ENCODE measurements at places on chromosomes 12 and 14.

- DNase-seq = no peak
These were observed 63.9 kb upstream of the PTGR2 start for GRCh38 chr14:73787486-73788316.

GRCh38 chr12:58395470-58395869 lies 454.1 kb downstream of the ATP23 start:
- no peak for DNase-seq

DNA sequence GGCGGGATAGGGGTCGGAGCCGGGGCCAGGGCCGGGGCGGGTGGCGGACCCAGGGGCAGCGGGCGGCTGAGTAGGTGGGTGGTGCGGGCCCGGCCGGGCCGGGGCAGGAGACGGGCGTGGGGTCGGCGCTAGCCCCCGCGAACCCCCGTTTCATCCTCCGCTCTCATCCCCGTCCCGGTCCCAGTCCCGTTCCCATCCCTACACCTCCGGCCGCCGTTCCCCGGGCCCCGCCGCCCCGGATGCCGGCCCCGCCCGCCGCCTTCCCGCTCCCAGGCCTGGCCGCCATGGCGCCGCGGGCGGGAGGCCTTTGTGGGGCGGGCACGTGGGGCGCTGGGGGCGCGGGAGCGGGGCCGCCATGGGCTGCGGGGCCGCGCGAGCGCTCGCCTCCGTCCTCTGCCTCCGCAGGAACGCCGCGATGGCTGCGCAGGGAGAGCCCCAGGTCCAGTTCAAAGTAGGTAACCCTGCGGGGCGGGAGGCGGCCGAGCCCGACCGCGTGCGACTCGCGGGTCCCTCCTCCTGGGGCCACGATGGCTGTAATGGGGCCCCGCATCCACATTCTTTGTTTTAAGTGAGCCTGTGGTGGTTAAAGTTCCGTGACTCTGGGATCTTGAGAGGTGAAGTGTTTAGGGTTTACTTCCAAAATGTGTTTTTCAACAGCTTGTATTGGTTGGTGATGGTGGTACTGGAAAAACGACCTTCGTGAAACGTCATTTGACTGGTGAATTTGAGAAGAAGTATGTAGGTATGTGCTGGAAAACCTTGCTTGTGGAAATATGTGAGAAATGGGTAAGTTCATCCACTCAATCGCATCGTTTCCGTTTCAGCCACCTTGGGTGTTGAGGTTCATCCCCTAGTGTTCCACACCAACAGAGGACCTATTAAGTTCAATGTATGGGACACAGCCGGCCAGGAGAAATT lies 572 bp downstream of the RAN start:
- DNase-seq = no peak

DNA sequence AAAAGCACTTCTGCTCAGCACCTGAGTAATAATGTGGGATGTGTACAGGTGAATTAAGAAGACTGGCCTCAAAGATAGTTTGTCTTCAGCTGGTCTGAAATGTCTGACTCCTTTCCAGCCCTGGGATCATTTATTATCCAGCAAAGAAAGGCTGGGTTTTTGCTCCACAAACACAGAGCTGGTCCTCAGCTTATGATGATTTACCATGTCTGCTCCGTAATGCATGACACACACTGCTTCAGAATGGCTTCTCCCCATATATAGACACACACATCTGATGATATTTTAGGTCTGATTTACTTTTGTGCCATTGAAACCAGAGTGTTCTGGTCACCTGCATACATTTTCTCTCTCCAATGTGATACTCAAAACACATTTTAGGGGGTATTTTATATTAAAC lies 225.0 kb downstream of the SLC25A21 start:
- DNase-seq = no peak

- no peak for DNase-seq
These were observed 43.1 kb upstream of the KRR1 start for GRCh38 chr12:75554556-75554880.

GRCh38 chr14:32709027-32709426 lies 229.7 kb upstream of the NPAS3 start:
- DNase-seq = no peak

DNA sequence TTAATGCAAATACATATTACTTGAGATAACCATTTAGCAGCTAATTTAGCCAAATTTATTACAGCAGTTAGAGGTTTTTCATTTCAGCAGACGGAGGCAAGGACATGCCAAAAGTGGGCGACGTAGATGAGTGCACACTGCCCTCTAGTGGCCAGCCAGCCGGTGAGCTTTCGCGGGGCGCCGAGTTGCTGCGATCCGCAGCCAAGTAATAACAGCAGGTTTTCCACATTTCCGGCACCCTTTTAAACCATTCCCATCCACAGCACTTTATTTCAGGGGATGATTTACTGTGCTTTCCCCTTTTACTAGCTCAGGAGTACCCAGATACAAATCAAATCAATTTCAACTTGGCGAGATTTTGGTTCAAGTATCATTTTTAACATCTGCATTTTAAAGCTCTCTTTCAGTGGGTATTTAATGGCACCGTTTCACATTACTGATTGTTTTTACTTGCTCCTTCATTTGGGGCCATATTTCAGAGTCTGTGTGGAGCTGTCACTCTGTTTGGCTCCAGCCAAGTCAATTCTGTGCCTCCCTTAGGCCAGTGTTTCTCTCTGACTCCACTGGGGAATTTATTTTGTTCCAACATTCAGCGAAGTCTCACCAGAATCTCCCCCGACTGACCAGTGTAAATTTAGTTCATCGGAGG lies 158.0 kb downstream of the EGLN3 start:
- peak; percentile 49 for DNase-seq

DNA sequence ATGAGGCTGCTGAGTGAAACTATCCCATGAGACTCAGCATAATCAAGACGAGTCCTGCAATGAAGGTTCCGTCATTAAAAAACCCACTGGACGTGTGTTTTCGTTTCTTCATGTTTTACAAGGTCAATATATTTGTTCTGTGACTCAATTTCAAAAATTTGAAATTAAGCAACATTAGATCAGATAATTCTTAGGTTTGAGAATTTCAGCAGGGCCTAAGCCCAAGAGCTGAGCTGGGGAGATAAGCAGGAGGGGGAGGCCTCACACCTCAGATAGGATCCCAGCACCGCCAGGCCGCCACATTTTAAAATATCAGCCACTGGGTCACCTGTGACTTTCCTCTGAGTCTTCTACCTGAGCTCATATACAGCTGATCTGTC lies 13.3 kb downstream of the STX2 start:
- no peak for DNase-seq

DNA sequence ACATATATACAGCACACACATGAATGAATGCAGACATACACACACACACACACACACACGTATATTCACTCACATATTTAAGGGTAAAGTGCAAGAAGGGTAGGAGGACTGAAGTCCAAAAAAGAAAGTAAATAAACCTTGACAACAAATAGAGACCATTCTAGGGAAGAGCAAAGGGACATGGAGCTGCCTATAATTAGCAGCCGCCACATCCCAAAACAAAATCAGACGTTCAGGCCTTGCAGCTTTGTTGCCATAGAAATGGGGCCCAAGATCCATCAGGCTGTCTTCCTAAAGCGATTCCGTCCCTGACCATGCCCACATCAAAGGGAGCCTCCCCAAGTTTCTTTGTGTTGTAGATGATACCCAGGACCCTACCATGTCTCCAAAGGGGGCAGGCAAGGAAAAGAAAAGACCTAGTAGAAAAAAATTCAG lies 703.5 kb upstream of the TBX3 start:
- no peak for DNase-seq

GRCh38 chr12:56518570-56518969 lies 3.0 kb upstream of the RBMS2 start:
- no peak for DNase-seq

- no peak for DNase-seq
These were observed 618 bp upstream of the PGAM5 start for GRCh38 chr12:132710043-132710404.

DNA sequence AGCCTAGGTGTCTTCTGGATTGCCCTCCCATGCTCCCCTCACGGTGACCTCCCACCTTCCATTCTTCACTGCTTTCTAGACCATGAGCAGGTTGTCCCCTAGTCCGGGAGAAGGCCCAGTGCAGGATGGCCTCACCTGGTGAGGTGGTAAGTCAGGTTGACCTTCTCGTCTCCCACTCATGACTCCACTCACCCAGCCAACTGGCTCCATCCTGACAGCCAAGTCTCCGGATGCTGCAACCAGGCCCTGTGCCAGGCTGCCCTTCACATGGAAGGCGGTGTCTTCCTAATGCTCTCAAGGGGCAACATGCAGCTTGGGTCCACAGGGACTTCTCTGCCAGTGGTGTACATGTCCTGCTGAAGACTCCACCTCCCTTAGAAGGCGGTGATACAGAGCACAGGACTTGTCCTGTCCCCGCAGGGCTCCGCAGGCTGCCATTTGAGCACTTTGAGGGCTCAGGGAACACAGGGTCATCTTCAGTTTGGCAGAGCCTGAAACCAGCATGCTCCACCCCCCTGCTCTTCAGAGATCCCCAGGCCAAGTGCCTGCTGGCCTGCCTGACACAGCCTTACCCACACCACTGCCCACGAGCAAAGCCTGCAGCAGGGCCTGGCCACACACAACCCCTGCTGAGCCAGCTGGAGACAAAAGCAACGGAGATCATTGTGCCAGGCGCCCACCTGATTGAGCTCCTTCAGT lies 25.4 kb downstream of the BATF start:
- no peak for DNase-seq

- DNase-seq = no peak
These were observed 111.6 kb downstream of the RBM19 start for GRCh38 chr12:113854385-113855142.

DNA sequence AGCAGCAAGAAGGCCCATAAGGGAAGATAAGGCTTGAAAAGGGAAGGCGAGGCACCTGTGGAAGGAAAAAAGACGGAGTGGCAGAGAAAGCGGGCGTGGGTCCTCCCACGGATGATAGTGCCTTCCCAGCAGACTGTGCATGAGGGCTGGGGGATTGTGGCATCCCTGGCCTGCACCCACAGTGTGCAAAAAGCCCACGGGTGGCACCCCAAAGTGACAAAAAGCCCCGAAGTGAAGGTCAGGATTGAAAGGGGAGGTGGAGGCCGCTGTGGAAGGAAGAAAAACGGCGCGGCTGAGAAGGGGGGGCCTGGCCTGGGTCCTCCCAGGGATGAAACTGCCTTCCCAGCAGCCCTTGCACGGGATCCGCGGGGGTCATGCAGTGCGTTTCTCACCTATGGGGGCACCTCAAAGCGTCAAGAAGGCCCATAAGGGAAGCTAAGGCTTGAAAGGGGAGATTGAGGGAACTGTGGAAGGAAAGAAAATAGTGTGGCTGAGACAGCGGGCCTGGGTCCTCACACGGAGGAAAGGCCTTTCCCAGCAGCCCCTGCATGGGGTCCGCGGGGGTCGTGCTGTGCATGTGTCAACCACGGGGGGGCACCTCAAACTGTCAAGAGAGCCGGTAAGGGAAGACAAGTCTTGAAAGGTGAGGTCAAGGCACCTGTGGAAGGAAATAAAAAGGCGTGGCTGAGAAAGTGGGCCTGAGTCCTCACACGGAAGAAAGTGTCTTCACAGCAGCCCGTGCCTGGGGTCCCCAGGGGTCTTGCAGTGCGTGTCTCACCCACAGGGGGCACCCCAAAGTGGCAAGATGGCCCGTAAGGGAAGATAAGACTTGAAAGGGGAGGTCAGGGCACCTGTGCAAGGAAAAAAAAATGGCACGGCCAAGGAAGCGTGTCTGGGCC lies 274.1 kb downstream of the ALG10 start:
- no peak for DNase-seq

DNA sequence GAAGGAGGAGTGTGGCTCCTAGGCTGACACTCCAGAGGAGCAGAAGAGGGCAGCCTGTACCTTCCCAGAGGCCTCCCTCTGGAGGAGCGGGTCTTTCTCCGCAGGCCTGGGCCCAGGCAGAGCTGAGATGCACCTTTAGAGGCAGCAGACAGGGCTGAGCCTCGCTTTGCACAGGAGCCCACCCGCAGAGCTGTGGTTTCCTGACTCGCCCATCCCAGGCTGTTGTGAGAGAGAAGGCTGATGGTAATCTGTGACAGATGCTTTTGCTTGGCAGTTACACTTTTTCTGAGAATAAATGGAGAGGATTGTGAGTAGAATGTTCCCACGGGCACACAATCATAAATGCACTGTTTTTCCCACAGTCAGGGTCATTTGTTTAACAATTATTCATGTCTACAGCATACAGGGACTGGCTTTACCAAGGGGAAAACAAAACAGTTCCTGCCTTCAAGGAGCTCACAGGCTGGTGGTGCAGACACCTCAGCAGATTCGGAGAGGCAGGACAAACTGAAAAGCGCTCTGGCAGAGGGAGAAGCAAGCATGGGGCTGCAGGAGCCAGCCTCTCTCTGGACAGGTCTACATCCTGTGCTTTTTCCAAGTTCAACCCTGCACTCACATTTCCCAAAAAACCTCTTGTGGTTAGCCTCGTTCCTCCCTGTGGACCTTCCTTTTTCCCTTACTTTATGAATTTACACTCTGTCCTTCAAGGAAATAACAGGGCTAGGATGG lies 13.9 kb downstream of the EVL start:
- DNase-seq = peak; percentile 59

DNA sequence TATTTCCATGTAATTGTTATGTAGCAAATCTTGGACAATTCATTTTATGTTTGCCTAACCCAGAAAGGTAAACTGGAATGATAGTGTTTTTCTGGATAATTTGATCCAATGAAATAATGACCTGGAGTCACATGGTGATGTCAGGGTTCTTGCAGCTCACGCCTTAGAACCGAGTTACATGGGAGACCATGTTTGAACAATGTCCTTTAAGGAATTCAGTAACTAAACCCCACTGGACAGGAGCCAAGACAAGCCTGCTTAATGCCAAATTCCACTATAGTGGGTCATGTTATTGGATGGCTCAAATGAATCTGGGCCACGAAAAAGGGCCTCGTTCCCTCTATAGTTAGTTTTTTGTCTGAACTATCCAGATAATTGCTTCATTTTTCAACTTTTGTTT lies 255.8 kb upstream of the HMGA2 start:
- no peak for DNase-seq

GRCh38 chr14:58747181-58747580 lies 109.4 kb downstream of the DACT1 start:
- no peak for DNase-seq

GRCh38 chr14:81386290-81386745 lies 13.8 kb downstream of the STON2 start:
- no peak for DNase-seq
